Spleen (tissue), 13 donors: ENCODE measurements at places on chromosomes 4 and X. TPM values are rescaled to one million over a fixed set of nuclear protein-coding genes. Genes with fewer than 3 reads are reported as not detected.

GYPA gene
- total RNA-seq, result 27.8 TPM

KLKB1 gene
- 1.7 TPM for total RNA-seq

PSAPL1 gene
- total RNA-seq, result not detected

SMS gene
- 36.4 TPM for total RNA-seq

KLB gene
- not detected for total RNA-seq
